ENCODE measurements at places on chromosomes 2 and 18. TPM values are rescaled to one million over a fixed set of nuclear protein-coding genes. Genes with fewer than 3 reads are reported as not detected.

- DNase-seq, result no peak
These were observed 1.2 kb upstream of the EMX1 start for GRCh38 chr2:72915907-72916742.

GRCh38 chr18:64365106-64365505 is 216.2 kb upstream of the LINC00305 start:
- DNase-seq, result no peak

DNA sequence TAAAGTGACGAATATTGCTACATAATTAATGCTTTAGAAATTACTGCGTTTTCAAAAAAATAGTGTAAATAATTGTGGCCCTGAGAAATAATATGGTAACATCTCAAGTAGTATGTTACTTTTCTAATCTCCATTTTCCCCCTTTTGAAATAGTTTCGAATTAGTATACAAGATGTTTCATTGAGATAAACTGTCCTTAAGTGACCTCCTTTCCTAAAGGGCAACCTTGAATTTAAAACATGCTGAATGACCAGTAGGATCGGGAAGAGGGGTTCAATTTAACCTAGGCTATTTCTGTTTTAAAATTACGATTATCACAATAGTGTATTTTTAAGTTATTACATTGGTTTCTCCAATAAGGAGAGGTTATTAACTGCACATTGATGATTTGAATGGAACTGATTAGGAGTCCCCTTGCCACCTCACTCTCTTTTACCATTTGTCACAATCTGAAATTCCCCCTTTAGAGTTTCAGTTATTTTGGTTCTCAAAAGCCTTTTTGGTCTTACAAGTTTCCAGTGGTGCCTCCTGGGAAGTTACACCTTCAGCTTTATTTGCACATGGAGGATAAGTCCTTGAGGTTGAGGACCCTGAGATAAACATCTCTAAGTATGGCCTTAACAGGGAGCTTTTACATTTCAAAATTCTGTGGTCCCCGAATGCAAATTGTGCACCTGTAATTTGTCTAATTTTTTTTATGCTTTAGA is 2.3 kb downstream of the ACTR3 start:
- no peak for DNase-seq

The CASP8 gene
- 5.4 TPM for polyA plus RNA-seq

The HAUS1 gene
- polyA plus RNA-seq, result 19.2 TPM

The ADAM17 gene
- polyA plus RNA-seq, result 26.8 TPM
